Stimulated activated CD8-positive, alpha-beta memory T cell treated with anti-CD3 and anti-CD28 coated beads, Interleukin-4, amount 100 ng/mL, for 1 hour (primary cell): ENCODE measurements at places on chromosomes 12 and 14.
A peak's percentile ranks its signal among the peaks of the same experiment; 100 is the strongest.

DNA sequence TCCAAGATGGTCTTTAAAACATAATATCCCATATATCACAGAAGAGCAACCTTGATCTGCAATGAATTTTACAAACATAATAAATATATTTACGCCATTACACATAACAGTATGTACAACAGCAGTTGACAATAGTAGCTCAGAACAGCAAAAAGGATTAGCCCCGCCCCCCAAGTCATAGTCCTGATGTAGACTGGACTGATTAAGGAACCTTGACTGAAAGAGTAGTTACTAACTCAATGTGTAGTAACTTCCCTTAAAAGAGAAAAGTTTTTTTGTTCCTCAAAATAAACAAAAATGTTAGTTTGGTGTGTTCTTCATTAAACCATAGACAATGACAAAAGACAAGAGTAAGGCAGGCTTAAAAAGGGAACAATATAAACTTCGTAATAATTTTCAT lies 44.5 kb downstream of the GTF2A1 start:
- DNase-seq, result no peak

DNA sequence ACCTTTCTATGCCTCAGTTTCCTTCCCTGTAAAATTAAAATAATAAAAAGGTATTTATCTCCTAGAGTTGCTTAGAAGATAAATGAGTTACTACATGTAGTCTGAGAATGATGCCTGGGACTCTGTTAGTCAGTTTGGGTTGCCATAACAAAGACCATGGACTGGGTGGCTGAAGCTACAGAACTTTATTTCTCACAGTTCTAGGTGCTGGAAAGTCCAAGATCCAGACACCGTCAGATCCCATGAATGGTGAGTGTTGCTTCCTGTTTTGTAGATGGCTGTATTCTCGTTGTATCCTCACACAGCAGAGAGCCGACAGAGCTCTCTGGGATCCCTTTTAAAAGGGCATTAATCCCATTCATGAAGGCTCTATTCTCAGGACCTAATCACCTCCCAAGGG lies 64.0 kb upstream of the LTA4H start:
- no peak for DNase-seq

GRCh38 chr12:132537049-132537448 lies 47.1 kb downstream of the FBRSL1 start:
- no peak for DNase-seq

DNA sequence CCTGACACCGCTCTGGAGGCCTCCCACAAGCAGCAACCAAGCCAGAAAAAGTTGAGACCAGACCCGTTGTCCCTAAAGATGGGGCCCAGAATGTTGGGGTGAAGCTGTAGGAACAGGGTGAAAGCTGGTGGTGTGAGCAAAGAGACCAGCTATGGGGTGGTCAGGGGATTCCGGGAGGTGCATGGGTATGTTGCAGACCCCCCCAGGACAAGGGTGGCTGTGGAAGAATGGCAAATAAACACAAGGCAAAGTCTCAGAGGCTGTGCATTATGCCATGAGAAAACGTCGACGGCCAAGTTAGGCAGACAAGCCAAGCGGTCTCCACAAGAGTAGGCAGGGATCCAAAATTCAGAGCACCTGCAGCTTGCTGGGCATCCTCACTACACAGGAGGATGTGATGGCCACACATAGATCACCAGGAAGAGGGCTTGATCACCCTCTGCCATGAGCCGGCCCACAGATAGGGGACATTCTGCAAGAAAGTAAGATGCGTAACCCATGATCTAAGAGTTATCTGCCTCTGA lies 58.8 kb upstream of the KCNA1 start:
- DNase-seq, result no peak

DNA sequence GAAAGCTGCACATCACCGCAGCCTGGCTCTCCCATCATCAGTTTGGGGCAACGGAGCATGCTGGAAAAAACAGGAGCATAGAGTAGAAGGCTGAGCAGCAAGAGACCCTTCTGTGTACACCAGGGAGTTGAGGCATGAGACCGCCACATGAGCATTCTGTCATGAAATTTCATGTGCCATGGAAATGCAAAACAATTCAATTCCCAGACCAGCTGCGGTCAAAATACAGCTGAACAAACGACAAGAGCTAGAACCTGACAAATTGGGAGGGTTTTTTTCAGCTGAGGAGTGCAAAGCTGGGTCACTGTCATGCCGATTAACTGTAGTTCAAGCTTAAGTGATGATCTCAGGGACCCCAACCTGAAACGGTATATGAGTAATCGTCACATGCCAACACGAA lies 37.1 kb downstream of the TMEM30B start:
- no peak for DNase-seq

- no peak for DNase-seq
Measured at GRCh38 chr12:50066402-50066801, 9.0 kb downstream of the ASIC1 start.

- no peak for DNase-seq
Measured at GRCh38 chr12:124422570-124423523, 128.0 kb downstream of the RFLNA start.

- DNase-seq, result no peak
Measured at GRCh38 chr12:113575386-113575785, 103.7 kb upstream of the LHX5 start.

DNA sequence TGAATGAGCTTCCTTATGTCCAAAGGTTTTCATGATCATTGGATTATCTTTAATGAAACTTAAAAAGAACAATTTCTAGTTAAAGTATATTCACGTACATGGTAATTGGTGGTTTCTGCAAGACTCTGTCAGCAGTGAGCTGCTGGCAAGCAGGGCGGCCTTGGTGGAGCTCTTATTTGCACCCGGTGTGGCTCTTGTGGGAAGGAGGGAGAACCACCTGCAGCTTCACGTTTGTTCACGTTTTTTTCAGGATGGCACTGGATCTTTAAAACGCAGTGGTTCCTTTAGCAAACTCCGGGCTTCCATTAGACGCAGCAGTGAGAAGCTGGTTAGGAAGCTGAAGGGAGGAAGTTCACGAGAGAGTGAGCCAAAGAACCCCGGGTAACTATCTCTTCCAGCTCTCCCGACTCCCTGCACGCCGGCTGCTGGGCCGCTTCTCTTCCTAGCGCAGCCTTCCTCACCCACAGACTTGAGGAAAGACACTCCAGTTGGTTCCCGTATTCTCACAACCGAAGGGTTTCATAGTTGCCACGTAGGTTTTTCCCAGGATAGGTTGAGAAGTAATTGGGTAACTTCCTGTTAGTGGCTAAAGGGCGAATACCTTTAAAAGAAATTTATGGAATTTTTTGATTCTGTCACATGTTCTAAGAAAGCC lies 28.3 kb downstream of the XRCC3 start:
- DNase-seq, result no peak

DNA sequence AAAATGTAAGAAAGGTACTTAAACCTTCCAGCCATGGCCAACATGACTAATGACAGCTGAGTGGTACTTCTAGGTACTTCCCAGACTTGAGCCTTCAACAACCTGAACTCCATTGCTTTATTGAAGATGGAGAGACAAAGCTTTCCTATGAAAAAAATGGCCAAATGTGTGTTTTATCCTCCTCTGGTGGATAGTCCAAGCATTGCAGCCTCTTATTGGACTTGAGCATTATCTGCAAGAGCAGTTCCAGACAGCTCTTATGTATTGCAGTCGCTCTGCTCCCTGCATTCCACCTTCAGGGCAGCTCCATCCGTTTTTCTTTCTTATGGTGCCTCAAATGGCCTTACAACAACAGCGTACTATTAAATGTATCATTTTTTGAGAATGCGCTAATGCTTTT lies 588.2 kb downstream of the NRXN3 start:
- no peak for DNase-seq

DNA sequence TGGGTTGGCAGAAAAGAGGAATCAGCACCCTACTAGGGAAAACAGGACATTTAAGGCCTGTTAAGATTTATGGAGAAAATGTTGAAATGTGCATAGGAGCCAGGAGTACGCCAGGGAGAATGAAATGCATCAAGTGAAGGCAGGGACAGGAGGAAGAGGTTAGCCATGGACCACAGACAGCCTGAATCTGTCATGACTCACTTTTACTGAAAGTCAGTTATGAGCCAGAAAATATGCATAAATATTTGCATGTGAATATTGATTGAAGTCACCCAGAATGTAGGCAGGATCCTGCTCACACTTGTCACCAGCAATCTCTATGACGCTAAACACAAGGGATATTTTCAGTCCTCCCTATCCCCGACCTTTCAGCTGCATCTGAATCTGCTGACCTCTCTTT lies 25.1 kb upstream of the CDK17 start:
- no peak for DNase-seq

GRCh38 chr14:61899497-61899896 lies 137.3 kb downstream of the SNAPC1 start:
- DNase-seq, result no peak

DNA sequence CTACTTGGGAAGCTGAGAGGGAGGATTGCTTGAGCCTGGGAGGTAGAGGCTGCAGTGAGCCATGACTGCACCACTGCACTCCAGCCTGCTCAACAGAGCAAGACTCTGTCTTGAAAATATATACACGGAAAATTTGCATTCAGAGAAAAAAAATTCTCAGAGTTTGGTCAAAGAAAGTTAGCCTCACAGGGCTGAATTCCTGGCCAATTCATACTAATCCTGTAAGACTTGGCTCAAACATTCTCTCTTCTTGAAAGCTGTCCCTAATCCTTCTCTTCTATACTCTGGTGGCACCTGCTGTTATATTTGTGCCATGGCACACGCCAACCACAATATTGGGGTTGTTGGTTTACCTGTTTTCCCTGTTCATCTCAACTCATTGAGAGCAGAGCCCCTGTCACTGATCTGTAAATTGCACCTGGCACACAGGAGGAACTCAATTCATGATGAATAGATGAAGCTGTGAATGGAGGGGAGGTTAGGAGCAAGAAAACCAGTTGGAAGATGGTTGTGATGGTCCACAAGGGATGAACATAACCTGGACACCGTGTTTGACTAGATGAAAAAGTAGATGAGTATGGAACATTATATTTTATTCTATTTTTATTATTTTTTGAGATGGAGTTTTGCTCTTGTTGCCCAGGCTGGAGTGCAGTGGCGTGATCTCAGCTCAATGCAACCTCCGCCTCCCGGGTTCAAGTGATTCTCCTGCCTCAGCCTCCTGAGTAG lies 36.8 kb upstream of the SPTSSA start:
- DNase-seq, result no peak

DNA sequence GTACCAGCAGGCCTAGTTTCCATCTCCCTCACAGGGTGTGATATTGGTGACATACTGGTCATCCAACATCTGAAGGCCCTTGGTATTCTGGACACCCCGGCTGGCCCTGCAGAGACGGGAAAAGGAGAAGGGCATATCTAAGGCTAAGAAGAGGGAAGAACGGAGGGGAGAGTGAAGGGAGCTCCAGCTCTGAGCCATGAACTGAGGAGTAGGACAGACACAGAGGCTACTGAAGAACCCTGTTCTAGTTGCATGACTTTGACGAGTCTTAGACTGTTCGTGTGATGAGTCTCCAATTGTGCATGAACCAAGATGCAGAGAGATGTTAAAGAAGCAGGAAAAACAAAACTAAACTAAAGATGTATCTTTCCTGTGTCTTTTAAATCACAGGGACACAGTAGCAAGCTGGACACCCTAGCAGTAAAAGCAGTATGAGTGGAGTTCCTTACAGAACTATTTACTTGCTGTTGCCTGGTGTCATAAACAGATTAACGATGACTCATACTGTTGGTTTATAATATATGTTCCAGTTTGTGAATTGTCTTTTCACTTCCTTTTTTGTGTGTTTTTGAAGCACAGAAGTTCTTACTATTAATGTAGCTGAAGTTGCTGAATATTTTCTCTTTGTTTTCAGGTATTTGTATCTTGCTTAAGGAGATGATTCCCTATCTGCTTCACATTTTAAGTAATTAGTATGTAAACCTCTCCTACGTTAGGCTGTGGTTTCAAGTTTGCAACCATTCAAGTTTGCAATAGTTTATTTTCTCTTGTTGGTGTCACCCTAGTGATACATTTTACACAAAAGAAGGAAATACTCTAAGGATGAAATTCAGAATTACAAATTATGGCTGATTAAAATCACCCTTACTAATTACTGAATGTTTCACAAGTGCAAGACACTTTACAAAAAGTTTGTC lies 15.7 kb downstream of the FAR2 start:
- DNase-seq, result no peak

- no peak for DNase-seq
Measured at GRCh38 chr14:21063479-21063878, 5.9 kb downstream of the RNASE8 start.

- DNase-seq, result no peak
Measured at GRCh38 chr14:96874127-96874526, 76.9 kb downstream of the VRK1 start.

GRCh38 chr12:71417181-71417580 lies 22.4 kb upstream of the LGR5 start:
- no peak for DNase-seq

GRCh38 chr12:54301428-54302048 lies 723 bp upstream of the NFE2 start:
- DNase-seq, result no peak

GRCh38 chr14:30872602-30873001 lies 1.8 kb upstream of the COCH start:
- no peak for DNase-seq

- DNase-seq, result no peak
Measured at GRCh38 chr14:74140374-74140850, 55.7 kb downstream of the LIN52 start.

DNA sequence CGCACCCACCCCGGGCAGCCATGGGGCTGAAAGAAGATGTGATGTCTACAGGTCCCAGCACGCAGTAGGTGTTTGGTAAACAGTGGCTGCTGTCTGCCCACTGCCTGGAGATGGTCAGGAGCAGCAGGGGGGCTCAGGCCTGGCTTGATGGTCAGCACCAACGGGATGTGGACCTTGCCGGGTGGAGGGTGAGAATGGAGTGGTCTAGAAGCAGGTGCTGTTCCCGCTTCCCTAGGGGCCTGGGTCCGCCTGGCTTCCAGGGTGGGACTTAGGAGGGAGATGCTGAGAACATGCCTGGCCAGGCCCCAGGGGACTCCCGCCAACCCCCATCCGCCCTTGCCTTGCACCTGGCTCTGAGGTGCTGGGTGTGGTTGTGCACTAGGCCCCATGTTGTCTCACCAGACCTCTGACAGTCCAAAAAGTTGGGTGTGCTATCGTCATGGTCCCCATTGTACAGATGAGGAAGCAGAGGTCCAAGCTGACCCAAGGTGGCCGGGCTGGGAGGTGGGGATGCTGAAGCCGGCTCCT lies 12.9 kb downstream of the FAM222A start:
- no peak for DNase-seq

DNA sequence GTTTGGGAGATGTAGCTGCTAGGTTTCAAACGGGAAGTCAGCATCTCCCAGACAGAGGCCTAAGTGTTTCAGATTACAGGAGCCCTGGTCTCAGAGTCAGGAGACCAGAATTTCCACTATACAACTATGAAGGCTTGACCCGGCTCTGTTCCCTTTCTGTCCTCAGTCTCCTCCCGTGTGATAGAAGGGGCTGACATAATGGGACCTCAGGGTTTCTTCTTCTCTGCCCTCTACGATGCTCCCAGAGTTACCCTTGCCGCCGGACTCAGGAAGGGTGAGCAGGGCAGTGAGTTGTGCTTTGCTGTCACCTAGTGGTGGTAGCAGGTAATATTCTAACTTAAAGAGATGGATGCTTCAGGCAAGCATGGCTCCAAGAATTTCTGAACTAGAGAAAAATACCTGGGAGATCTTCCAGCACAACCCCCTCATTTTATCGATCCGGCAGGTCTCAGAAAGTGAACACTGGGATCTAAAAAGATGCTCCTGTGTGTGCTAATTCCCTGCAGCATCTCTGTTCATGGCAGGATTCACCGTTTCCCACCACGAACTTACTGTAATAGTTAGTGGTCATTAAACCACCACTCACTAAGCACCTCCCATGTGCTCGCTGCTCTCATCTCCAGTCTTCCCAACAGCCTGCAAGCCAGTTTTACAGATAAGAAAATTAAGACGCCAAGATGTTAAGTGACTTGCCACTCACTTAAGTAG lies 84.4 kb downstream of the VWF start:
- peak; percentile 5 for DNase-seq
